ENCODE measurements at places on chromosomes 11 and 22.

DNA sequence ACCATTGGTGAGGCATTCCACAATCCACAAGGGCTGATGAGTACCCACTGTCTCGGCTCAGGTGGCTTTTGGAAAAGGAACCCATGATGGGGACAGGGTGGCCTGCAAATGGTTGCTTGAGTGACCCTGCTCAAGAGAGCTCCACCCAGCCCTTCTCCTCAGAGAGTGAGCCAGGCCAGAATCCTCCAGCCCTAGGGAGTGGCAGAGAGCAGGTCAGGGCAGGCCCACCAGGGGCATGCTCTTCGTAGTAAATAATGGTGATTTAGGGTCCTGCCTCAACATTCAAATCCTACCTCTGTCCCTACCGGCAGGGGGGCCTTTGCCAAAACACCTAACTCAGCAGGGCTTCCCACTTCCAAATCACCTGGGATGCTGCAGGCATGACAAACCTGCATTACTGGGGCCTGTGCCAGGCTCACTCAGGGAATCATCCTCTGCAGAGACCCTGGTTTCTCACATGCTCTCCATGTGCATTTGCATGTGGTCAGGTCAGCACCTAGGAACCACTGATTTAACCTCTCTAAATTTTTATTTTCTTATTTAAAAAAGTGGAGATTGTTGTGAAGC lies 17.3 kb upstream of the TP53I11 start:
- H3K27me3 ChIP-seq, result no peaks in the 10 kb centered on the region
- H3K4me3 ChIP-seq, result no peak overlapping the region
- no peak for DNase-seq
- H3K4me1 ChIP-seq, result peaks cover 21% of the 10 kb centered on the region
- no peak overlapping the region for H3K27ac ChIP-seq
- no peaks in the 10 kb centered on the region for H3K36me3 ChIP-seq

DNA sequence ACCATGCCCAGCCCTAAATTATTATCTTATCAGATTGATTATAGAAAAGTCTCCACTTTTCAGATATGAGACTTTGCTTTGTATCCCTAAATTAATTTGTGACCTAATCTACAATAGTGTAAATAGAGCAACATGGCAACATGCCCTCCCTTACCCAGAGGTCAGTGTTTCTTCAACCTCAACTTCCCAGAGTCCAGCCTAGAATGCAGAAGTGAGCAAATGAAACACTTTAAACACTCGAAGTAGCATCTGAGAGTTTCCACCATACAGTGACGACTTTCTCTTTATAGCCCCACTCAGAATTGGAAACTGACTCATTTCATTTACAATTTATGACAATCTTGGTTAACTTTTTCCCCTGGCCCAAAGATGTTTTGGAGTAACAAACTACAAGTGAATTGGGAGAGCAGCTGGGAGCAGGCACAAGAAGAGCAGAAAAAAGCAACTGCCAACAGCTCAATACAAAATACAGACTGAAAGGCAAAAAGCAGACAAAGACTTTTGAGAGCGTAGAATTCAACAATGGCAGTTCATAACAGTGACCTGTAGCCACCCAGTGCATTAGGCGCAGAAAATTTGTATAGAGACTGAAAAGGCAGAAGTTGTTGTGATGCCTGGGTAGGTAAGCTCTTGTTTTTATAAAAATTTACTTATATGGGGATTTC lies 10.1 kb upstream of the BLID start:
- no peaks in the 10 kb centered on the region for H3K27me3 ChIP-seq
- no peak for DNase-seq
- H3K36me3 ChIP-seq, result no peaks in the 10 kb centered on the region
- H3K4me1 ChIP-seq, result no peaks in the 10 kb centered on the region
- no peak overlapping the region for H3K27ac ChIP-seq
- H3K4me3 ChIP-seq, result no peak overlapping the region

- H3K36me3 ChIP-seq, result peaks cover 73% of the 10 kb centered on the region
- no peak overlapping the region for H3K27ac ChIP-seq
- peaks cover 6% of the 10 kb centered on the region for H3K4me1 ChIP-seq
Observed at GRCh38 chr22:50710221-50710620, 27.8 kb upstream of the ACR start.

DNA sequence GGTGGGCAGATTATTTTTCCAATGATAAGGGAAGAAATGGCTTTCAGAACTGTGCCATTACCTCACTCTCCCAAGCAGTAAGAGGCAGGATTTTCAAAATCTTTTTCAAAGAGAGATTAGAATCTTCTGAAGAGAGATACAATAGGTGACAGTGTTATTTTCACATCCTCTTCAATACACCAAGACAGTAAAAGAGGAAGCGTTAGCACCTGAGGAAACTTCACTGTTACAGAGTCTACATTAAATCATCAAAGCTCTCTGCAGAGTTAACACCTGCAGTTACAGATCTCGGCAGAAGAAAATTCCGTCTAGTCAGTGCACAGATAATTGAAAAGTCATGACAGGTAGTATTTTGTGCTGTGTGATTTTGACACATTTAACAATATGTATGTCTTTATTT lies 144.9 kb downstream of the PGR start:
- H3K36me3 ChIP-seq, result no peaks in the 10 kb centered on the region
- no peak for DNase-seq
- no peak overlapping the region for H3K27ac ChIP-seq
- H3K27me3 ChIP-seq, result no peaks in the 10 kb centered on the region
- no peak overlapping the region for H3K4me3 ChIP-seq
- H3K4me1 ChIP-seq, result no peaks in the 10 kb centered on the region

DNA sequence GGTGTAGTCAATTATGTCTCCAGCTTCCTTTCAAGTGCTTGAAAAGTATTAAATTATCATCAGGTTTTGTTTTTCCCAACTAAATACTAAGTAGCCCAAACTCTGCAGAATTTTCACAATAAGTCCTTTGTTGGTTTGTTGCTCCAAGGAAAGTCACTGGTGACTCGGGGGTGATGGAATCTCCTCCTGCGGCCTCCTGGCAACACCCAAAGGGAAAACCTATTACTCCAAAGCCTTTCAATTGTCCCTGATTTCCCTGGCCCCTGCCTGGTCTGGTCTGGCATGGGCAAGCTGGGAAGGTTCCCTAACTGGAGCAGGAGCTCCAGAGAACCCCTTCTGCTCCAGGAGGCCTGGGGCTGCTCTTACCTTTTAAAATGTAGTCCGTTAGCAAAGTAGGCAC lies 47.9 kb downstream of the FEZ1 start:
- H3K27me3 ChIP-seq, result no peaks in the 10 kb centered on the region
- H3K27ac ChIP-seq, result no peak overlapping the region
- no peak overlapping the region for H3K4me3 ChIP-seq
- peaks cover 73% of the 10 kb centered on the region for H3K36me3 ChIP-seq

GRCh38 chr22:24894220-24894975 lies 52.1 kb downstream of the LHFPL7 start:
- no peaks in the 10 kb centered on the region for H3K27me3 ChIP-seq
- no peaks in the 10 kb centered on the region for H3K4me1 ChIP-seq
- no peak for DNase-seq
- no peak overlapping the region for H3K27ac ChIP-seq
